ENCODE measurements at places on chromosomes 11 and 22.
A peak's percentile ranks its signal among the peaks of the same experiment; 100 is the strongest.

DNA sequence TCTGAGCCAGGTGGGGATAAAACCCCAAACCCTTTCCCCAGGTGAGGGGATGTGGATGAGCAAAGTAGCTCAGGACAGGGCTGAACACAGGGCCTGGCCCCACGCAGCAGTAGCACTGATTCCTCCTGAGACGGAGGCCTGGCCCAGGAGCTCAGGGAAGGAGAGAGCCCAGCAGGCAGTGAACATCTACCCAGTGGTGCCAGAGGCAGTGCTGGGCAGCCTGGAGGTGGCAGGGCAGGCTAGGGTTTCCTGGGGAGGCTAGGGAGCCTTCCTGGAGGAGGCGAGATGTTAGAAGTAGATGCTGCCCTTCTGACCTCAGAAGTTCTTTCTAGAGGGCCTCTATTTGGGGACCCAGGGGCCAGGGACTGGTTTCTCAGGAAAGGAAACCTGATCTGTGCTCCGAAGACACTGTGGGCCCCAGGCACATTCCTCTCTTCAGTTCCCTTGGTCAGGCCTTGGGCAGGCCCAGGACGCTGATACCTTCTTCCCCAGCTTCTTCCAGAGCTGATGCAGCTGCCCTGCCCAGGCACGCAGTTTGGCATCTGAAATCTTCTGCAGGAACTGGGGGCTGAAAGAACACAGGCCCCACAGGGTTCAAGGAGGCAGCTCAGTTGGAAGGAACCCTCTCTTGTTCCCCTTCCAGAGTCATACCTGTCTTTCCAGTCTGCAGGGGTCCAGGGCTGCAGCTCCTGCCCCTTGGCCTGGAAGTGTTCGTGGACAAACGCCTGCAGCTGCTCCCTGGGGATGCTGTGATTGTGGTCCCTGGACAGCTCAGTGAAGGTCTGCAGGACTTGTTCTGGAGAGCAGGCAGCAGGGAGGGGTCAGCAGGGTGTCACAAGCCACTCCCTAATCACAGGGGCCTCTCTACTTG is 16.8 kb downstream of the TREH start:
- H3K4me1 ChIP-seq = peaks cover 13% of the 10 kb centered on the region
- H3K27ac ChIP-seq = no peak overlapping the region
- H3K4me3 ChIP-seq = no peak overlapping the region
- no peaks in the 10 kb centered on the region for H3K36me3 ChIP-seq
- DNase-seq = no peak

DNA sequence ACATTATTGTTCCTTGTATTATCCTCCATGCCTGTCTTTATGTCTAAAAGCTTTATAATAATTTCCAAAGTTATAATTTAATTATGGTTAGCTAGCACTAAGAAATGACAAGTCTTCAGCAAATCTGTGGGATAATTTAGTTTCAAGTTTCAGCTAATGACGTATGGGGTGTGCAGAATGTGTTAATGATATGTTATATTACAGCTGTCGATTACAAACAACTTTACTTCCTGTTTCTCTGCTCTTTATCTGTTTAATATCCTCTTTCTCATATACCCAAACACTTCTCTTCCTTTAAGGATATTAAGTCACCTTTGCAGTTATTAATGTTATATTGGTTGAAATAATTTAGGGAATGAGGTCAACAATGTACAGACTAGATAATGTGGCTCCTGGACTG is 161.8 kb downstream of the CASP12 start:
- no peak overlapping the region for H3K27ac ChIP-seq
- no peaks in the 10 kb centered on the region for H3K4me1 ChIP-seq
- H3K4me3 ChIP-seq = no peak overlapping the region
- no peak for DNase-seq
- H3K36me3 ChIP-seq = no peaks in the 10 kb centered on the region

DNA sequence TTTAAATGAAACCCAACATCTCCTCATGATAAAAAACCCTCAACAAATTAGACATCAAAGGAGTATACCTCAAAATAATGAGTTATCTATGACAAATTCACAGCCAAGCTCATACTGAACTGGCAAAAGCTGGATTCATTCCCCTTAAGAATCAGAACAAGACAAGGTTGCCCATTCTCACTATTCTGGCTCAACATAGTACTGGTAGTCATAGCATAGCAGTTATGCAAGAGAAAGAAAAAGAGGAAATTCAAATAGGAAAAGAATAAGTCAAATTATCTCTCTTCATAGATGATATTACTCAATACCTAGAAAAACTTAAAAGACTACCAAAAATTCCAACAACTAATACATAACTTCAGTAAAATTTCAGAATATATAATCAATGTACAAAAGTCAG is 29.4 kb upstream of the XKR3 start:
- DNase-seq = no peak
- no peak overlapping the region for H3K27ac ChIP-seq
- H3K4me1 ChIP-seq = no peaks in the 10 kb centered on the region
- no peaks in the 10 kb centered on the region for H3K27me3 ChIP-seq

- no peaks in the 10 kb centered on the region for H3K4me1 ChIP-seq
- no peak overlapping the region for H3K4me3 ChIP-seq
- no peak overlapping the region for H3K27ac ChIP-seq
- DNase-seq = no peak
Observed at GRCh38 chr11:130581646-130582045, 133.2 kb downstream of the ADAMTS15 start.

DNA sequence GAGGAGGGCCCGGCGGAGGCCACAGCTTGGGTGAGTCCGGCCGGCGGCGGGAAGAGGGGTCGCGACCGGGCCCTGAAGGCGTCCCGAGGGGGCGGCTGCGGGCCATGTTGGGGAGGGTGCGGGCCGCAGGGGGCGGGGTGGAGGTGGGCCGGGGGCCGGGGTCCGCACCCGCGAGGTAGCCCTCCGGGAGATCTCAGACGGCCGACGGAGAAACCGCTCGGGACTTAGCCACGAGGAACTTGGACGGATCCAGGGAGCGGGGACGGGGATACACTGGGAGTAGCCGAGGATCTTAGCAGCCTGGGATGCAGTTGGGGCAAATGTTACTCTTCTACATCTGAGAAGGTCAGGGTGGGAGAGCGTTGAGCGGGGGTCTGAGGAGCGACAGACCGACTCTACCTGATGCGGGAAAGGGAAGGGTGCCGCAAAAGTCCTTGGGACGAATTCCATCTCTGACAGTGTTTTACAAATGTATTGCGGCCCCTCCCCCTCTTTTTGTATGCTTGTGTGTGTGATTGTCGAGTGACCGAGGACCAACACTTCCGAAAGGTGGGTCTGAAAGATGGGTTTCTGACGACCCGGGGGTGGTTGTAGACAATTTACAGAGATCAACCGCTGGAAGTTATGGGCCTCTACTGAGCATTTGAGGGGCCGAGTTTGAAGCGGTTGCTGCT is 658 bp downstream of the STIP1 start:
- peaks cover 43% of the 10 kb centered on the region for H3K4me1 ChIP-seq
- peak; percentile 35 for DNase-seq
- no peaks in the 10 kb centered on the region for H3K27me3 ChIP-seq
- H3K4me3 ChIP-seq = no peak overlapping the region
- no peak overlapping the region for H3K27ac ChIP-seq

DNA sequence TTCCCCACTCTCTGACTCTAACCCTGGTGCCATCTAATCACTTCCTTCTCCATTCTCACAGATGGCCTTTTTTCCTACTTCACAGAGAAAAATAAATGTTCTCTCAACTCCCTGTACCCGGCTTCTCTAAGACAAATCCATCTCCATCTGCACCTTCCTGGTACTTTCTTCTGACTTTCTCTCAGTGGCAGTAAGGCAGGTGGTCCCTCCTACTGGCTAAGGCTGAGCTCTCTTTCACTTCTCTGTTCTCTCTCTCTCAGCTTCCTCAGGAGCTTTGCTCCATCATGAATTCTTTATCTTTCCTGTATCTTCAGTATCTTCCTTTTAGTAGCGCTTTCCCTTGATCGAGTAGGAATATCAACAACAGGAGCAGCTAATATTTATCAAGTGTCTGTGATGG is 421.6 kb downstream of the TMEM135 start:
- no peaks in the 10 kb centered on the region for H3K4me1 ChIP-seq
- no peak overlapping the region for H3K27ac ChIP-seq
- H3K36me3 ChIP-seq = no peaks in the 10 kb centered on the region
- no peak overlapping the region for H3K4me3 ChIP-seq
- no peak for DNase-seq

GRCh38 chr22:49577168-49578060 is 250.3 kb downstream of the BRD1 start:
- no peak overlapping the region for H3K4me3 ChIP-seq
- no peaks in the 10 kb centered on the region for H3K4me1 ChIP-seq
- no peak overlapping the region for H3K27ac ChIP-seq

- no peak overlapping the region for H3K4me3 ChIP-seq
- no peaks in the 10 kb centered on the region for H3K36me3 ChIP-seq
- DNase-seq = peak; percentile 57
- no peaks in the 10 kb centered on the region for H3K27me3 ChIP-seq
Observed at GRCh38 chr11:73359930-73360742, 16.1 kb upstream of the RELT start.

- H3K36me3 ChIP-seq = no peaks in the 10 kb centered on the region
- no peaks in the 10 kb centered on the region for H3K4me1 ChIP-seq
- no peak overlapping the region for H3K27ac ChIP-seq
Observed at GRCh38 chr11:96708219-96708878, 318.5 kb downstream of the JRKL start.

GRCh38 chr22:22955866-22956535 is 68.4 kb downstream of the IGLL5 start:
- H3K27ac ChIP-seq = no peak overlapping the region
- H3K36me3 ChIP-seq = no peaks in the 10 kb centered on the region
- H3K4me1 ChIP-seq = peaks cover 4% of the 10 kb centered on the region

DNA sequence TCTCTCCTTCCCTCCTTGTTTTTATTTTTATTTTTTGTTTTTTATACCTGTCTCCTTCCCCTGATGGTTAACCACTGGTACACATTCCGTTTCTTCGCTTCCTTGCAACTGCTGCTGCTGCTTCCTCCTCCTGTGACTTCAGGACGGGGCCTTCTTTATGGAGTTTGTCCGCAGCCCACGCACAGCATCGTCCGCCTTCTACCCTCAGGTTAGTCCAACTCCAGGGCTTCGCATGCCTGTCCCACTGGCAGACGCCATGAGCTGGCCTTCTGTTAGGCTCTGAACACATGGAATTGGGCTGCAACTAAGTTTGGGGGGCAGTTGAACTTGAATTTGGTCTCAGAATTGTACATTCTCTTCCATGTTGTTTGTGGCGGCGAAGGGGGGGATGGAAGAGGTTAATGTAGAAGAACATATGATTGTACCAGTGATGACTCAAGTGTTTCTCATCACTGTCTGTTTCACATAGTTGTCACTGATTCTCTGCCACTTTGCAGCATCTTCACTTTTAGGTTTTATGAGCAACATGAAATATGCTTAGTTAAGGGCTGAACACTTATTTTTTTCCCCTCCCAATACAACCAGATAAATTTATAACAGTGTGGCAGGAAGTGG is 83.0 kb upstream of the YWHAH start:
- no peaks in the 10 kb centered on the region for H3K4me1 ChIP-seq
- DNase-seq = no peak
- H3K36me3 ChIP-seq = peaks cover 28% of the 10 kb centered on the region

Data from CD4-positive, alpha-beta T cell (primary cell).